ENCODE measurements at places on chromosomes 7 and 10.
A peak's percentile ranks its signal among the peaks of the same experiment; 100 is the strongest.

DNA sequence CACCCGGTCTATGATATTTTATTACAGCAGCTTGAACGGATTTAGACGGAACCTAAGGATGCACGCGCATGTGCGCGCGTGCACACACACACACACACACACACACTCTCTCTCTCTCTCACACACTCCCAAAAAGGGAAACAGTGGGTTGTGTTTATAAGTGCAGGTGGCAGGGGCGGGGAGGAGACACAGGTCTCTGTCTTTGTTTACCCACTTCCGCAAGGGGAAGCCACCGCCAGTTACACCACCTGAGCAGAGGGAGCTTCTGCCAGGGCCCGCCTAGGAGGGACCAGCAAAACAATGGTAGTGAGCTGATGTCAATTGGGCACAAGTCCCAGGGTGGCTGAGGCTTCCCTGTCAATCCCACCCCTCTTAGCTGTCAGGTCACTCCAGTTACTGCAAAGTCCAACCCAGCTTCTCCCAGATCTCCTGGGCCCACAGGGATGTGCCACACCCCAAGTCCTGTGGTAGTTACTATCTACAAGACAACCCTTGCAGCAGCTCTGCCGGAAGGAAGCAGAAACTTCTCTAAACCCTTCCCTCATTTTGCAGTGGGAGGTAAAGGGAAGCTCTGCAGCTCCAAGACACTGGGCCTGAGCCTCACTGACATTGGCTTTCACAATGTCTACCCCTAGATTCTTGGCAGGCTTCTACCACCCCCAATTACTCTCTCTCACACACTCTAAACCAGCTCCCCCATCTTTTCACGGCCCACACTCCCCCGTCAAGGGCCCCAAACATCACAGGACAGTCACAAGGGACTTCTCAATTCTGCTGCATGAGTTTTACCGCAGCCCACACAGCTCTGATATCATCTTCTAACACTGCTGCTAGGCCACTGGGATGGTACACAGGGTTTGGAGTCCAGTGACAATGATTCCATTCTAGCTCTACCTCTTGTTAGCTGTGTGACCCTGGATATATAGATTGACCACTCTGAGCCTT is 17.6 kb downstream of the ANXA11 start:
- DNase-seq: peak; percentile 67

- DNase-seq: no peak
Observed at GRCh38 chr7:112930787-112931186, 140.6 kb upstream of the TMEM168 start.

- no peak for DNase-seq
Observed at GRCh38 chr7:8998762-8999161, 565.4 kb downstream of the NXPH1 start.

- no peak for DNase-seq
Observed at GRCh38 chr10:47378183-47378510, 5.9 kb downstream of the ZNF488 start.

DNA sequence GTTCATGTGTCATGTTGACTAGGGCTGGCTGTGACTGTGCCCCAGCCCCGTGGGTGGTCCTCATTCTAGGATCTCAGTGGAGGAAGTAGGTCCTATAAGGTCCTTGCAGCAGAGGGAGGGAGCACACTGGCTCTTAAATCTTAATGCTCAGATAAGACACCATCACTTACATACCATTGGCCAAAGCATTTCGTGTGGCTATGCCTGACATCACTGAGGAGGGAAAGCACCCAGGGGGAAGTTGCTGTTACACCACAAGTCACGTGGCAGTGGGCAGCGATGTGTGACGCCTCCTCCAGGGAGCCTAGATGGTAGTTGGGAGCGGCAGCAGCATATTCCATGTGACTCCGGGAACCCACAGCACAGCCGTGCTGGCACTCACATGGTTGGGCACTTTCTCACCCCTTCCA is 224.7 kb upstream of the SH2B2 start:
- DNase-seq: no peak

DNA sequence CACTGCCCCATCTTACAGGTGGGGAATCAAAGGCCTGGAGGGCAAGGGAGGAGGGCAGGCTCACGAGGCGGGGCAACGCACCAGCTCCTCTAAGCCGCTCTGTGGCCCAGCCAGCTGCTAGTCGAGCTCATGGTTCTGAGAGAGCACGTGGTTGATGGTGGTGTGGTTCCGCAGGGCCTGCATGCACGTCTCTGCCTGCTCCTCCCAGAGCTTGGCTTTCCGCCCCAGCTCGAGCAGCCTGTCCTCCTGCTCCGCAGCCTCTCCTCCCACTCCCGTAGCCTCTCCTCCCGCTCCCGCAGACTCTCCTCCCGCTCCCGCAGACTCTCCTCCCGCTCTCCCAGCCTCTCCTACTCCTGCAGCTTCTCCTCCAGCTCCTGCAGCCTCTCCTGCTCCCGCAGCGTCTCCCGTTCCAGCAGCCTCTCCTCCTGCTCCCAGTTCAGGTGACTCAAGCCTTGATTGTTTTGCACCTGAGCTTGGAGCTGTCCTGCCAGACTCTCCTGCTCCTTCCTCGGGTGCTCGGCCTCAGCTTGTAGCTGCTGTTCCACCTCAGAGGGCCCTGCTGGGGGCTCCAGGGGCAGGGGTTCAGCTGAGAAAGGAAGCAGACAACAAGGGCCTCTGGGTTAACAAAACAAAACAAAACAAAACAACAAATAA is 19.1 kb upstream of the MTPAP start:
- DNase-seq: no peak

DNA sequence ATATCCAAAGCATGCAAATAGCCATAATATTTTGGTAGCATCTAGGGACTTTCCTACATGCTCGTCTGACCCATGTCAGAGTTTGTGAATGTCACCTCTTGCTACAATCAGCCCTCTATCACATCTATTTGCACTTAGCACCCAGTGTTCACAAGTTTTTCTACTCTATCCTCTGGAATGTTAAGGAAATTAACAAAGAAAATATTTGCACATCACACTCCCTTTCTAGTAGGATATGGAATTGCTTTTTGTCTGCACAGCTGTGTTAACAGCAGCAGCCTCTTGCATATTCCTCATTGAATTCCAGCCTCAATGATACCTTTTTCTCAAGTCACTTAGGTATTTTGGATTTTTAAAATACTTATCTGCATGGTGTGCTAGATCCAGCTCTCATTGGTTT is 403.1 kb upstream of the SEMA3C start:
- no peak for DNase-seq

GRCh38 chr7:63030061-63030460 is 968.6 kb upstream of the ZNF722 start:
- DNase-seq: no peak
